NCI-H1105 treated with DMSO at 0.1 percent for 48 hours (cell line): ENCODE measurements at places on chromosomes 13 and 19.
A peak's percentile ranks its signal among the peaks of the same experiment; 100 is the strongest.

- DNase-seq = peak; percentile 38
Observed at GRCh38 chr13:60974296-60974695, 441.4 kb downstream of the PCDH20 start.

GRCh38 chr13:70191034-70191433 lies 82.8 kb upstream of the KLHL1 start:
- DNase-seq = peak; percentile 16

DNA sequence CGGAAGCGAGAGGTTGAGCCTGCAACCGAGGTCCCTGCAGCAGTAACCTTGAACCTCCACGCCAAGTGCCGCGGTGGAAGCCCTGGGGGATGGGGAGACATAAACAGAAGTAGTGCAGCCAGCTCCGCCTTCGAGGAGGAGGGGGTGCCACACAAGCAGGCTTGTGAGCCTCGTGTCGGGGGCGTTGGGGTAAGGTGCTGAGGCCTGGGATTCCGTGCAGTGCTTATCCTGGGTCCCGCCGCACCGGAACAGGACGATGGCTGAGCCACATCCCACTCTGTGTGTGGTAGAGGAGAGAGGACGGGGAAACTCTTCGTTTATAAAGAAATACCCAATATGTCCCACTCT lies 51.0 kb downstream of the SOX1 start:
- no peak for DNase-seq

- no peak for DNase-seq
Observed at GRCh38 chr13:60258349-60258748, 94.6 kb upstream of the DIAPH3 start.

GRCh38 chr13:100542826-100543156 lies 45.8 kb downstream of the GGACT start:
- peak; percentile 5 for DNase-seq

DNA sequence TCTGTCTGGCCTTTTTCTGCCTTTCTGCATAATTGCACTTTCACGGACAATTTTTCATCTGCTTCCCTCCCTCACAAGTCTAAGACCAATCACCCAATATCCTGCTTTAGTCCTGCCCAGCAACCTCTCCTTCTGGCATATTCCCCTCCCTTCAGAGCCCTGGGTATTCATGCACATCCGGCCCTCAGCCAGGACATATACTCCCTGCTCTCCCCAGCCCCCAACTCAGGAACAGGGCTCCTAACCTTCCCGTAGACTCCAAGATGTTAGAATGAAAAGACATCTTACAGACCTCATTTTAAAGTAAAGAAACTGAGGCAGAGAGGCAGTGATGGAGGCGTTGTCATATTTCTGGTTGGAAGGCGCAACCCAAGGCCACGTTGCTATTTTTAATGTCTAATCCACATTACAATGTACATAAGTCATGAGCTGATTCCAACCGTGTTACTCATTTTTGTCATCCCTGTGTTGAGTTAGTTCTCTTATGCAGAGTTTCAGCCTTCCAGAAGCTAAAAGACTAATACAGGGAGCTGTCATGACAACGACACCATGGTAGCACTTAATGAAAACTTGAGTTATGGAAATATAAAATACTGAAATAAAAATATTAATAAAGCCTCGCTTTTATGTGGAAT lies 209.2 kb downstream of the TSHZ3 start:
- DNase-seq = no peak

DNA sequence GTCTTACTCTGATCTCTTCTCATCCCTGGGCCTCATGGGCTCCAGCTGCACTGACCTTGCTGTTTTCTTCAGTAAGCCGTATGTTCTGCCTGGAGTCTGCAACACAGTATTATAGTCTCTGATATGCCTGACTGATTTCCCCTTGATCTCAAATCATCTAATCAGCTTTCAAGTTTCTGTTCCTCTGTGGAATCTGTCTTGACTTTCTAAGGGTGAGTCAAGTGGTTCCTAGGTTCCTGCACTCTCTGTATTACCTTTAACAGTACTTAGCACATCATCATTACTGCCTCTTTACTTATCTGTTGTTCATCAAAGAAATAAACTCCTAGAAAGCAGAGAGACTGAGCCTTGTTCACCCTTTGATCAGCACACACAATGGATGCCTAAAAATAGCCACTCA lies 350.7 kb downstream of the LMO7 start:
- no peak for DNase-seq

- peak; percentile 69 for DNase-seq
Observed at GRCh38 chr19:37655301-37655688, at the start of gene ZFP30. ZFP30 (minus strand) TSS chr19:37655465; CDS start chr19:37647822, 7,643 bp downstream.

DNA sequence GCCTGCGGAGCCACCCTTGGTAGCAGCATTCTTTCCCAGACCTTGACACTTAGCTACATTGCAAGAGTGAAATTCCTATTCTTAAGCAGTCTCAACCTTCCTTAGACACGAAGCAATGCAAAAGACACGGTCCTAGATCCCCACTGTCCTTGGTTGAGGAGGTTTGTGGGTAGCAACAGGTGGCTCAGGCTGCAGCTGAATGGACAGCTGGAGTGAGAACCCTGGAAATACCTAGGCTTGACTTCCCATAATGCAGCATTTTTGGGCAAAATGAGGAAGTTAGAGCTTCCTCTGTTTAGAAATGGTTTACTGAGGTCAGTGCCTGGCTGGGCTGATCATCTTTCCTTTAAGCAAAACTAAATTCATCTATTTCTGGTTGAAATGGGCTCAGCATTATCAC lies 296.6 kb downstream of the RFC3 start:
- DNase-seq = no peak

DNA sequence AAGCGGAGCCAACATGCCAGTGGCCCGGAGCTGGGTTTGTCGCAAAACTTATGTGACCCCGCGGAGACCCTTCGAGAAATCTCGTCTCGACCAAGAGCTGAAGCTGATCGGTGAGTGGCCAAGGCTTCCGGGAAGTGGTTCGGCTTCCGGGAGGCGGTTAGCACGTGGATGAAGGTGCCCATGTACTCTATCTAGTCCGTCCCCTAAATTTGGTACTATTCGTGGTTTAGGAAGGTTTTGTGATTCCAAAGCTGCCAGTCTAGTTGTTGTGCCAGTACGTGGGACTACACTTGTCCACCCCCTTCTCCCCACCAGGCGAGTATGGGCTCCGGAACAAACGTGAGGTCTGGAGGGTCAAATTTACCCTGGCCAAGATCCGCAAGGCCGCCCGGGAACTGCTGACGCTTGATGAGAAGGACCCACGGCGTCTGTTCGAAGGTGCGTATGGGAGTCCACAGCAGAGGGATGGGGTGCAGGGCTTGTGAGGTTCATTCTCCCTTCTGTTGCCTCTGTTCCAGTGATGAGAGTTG lies 579 bp downstream of the RPS9 start:
- DNase-seq = no peak
